ENCODE measurements at places on chromosomes 2 and 18.

GRCh38 chr2:194100201-194100600 lies 1556.8 kb upstream of the SLC39A10 start:
- no peak for DNase-seq

GRCh38 chr2:40289771-40290404 lies 162.0 kb downstream of the SLC8A1 start:
- DNase-seq = no peak

- DNase-seq = no peak
Measured at GRCh38 chr18:47912794-47913585, 17.5 kb downstream of the SMAD2 start.

DNA sequence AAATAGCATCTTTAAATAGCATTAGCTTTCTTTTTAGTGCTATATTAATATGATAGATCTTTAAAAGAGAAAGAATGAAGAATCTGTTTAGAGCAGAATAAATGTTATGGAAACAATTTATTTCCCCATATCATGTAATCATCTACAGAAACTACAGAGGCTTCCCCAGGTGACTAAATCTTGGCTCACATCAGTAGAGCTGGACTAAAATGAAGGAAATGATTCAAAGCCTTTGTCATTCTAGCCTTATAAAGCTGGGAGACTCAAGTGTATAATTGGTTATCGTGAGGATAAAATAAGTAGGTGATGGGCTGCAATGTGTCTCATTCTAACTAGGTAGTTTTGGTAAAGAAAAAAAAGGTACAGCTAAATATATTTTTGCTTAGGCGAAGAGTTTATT lies 83.2 kb upstream of the UNC80 start:
- DNase-seq = no peak

- DNase-seq = no peak
Measured at GRCh38 chr18:74512321-74513053, 16.3 kb downstream of the CNDP2 start.

- no peak for DNase-seq
Measured at GRCh38 chr18:23191232-23191631, 55.9 kb downstream of the CABLES1 start.

DNA sequence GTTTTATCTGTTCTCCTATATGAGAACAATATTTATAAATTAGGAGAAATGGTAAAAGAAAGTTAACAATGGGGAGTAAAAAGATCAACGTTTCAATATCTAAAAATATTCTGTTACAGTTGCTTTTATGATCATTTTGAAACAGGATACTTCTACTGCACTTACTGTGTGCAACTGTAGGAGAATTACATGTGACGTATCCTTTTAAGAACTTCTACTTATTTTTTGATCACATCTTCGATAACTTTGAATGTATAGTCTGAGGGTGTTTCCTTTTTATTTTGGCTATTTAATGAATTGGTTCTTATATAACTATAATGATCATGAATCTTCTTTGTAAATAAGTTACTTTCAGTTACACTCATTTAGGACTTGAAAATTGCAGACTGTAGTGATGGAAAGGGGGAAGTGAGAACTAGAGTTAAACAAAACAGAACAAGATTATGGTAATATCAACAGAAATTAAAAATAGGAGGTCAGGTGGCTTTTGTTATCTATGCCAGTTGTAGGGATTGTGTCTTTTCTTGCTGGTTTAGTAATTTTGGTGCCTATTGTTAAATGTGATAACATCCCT lies 109.9 kb downstream of the MSTN start:
- DNase-seq = no peak

GRCh38 chr2:197760293-197760657 lies 24.8 kb downstream of the BOLL start:
- DNase-seq = no peak

GRCh38 chr2:142650601-142651000 lies 226.9 kb upstream of the KYNU start:
- DNase-seq = no peak
